ENCODE measurements at places on chromosomes 6 and 20.

GRCh38 chr6:14540276-14540675, 422.7 kb downstream of the CD83 start:
- no peak for DNase-seq

DNA sequence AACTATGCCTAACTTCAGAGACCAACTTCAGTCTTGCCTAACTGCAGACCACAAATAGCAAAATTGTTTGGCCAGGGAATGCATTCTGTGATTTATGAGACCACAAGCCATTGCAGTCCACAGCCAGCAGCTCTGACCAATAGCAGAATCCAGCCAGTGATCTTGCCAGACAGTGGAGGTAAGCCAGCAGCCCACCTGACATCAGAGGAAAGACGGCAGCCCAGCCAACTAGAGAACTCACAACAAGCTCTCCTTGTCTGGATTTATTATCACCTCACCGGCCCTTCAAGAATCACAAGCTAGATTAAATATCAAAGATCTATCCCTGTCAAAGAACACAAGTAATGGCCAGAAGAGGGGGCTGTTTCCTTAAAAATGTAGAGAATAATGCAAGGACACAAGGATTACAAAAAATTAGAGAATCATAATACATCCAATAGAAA, 66.5 kb upstream of the SLC35F1 start:
- DNase-seq = peak; percentile 53

- DNase-seq = no peak
Observed at GRCh38 chr6:22716721-22717120, 147.4 kb downstream of the HDGFL1 start.

- no peak for DNase-seq
Observed at GRCh38 chr20:36228770-36229169, 7.5 kb upstream of the AAR2 start.

DNA sequence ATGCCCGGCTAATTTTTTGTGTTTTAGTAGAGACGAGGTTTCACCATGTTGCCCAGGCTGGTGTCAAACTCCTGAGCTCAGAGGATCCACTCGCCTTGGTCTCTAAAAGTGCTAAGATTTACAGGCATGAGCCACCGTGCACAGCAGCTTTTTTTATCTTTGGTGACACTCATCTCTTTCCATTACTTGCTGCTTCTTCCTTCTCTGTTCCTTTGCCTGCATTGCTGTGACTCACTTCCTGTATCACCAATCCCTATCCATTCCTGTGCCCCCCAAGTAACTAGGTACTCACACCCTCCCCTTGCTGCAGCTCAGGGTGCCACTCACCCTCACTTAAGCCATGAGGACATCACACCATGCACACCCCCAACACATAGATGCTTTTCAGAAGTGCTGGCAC, 24.6 kb downstream of the KHDC1L start:
- DNase-seq = peak; percentile 48

DNA sequence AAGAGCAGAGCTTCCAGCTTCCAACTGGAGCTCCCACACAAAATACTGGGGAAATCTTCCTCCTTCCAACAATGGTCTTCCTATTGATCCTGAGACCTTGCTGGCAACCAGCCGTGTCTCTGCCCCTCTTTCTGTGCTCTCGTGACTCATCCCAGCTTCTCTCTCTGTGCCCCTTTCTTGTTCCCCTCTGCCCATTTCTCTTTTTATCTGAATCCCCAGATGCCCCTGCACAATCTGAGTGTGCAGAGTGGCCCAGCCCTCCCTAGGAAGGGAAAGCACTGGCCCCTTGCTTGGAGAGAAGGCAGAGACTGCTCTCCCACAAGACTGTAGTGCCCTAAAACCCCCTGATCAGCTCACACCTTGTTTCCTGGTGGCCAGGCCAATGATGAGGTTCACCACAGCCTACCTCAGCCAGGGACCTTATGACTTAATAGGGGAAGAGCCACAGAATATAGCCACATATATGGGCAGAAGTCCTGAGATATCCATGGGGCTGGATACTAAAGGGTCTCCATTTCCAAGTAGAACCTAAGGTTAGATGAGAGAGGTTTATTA, 23.1 kb upstream of the MAS1L start:
- no peak for DNase-seq

GRCh38 chr20:19668418-19668817, 89.6 kb upstream of the RIN2 start:
- DNase-seq = no peak

- DNase-seq = no peak
Observed at GRCh38 chr6:30202366-30202765, 10.8 kb downstream of the TRIM26 start.

DNA sequence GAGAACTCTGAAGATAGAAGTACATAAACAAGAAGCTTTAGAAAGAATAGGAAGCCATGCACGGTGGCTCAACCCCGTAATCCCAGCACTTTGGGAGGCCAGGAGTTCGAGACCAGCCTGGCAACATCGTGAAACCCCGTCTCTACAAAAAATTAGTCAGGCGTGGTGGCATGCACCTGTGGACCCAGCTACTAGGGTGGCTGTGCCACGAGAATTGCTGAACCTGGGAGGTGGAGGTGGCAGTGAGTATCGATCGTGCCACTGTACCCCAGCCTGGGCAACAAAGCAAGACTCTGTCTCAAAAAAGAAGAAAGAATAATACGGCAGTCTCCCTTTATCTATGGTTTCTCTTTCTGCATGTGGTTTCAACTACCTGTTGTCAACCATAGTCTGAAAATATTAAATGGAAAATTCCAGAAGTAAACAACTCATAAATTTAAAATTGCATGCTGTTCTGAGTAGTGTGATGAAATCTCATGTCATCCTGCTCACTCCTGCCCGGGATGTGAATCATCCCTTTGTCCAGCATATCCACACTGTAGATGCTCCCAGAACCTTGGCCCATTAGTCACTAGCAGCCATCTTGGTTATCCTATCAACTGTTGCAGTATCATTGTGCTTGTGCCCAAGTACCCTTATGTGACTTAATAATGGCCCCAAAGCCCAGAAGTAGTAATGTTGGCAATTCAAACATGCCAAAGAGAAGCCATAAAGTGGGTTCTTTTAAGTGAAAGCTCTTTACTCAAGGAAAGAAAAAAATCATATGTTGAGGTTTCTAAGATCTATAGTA, 22.1 kb downstream of the DEK start:
- DNase-seq = peak; percentile 93

DNA sequence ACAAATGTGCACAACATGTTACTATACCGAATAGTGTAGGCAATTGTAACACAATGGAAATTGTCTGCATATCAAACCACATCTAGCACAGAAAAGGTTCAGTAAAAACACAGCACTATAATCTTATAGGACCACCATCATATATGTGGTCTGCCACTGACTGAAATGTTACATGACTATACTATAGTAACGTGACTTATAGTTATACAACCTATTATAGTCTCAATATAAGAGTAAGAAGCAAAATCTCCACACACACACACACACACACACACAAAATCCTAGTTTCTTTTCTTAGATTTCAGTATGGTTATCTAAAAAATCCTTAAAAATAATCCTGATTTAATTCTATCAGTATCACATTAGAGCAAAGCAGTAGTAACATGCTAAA, 164.6 kb downstream of the RALGAPA2 start:
- no peak for DNase-seq

- DNase-seq = peak; percentile 50
Observed at GRCh38 chr20:11041396-11041795, 367.6 kb upstream of the JAG1 start.

DNA sequence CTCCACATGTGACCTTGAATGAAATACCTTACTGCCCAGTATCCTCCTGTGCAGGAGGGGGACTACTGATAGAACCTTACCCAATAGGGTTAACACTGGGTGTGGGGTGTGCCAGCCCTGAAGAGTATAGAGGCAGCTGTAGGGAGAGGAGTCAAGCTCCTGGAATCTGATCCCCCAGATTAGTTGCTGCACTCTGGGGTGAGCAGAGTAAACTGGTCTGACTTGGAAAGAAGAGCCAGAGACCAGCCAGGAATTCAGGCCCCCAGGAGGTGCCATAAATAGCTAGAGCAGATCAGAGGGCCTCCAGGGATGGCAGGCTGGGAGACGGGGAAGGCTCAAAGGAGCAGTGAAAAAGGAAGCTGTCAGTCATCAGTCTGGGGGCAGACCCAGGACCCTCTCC, 3.5 kb upstream of the APOBEC2 start:
- DNase-seq = peak; percentile 35

DNA sequence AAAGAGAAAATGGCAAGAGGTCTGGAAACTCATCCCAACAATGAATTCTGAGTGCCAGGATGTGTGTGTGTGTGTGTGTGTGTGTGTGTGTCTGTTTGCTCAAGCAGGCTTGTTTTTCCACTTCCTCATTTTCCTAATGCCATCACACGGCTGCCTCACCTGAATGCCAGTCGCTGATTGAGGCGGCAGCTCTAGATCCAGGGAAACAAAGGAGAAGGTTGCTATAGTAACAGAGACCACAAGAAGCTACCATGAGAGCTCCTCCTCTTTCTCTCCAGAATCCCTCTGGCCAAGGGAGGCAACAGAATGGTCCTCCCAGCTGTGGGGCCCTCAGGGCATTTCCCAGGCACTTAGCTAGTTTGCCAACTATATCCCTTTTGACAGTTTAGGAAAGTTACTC, 241.1 kb upstream of the TSHZ2 start:
- DNase-seq = no peak

- peak; percentile 45 for DNase-seq
Observed at GRCh38 chr20:12012241-12013222, 94.8 kb downstream of the BTBD3 start.

DNA sequence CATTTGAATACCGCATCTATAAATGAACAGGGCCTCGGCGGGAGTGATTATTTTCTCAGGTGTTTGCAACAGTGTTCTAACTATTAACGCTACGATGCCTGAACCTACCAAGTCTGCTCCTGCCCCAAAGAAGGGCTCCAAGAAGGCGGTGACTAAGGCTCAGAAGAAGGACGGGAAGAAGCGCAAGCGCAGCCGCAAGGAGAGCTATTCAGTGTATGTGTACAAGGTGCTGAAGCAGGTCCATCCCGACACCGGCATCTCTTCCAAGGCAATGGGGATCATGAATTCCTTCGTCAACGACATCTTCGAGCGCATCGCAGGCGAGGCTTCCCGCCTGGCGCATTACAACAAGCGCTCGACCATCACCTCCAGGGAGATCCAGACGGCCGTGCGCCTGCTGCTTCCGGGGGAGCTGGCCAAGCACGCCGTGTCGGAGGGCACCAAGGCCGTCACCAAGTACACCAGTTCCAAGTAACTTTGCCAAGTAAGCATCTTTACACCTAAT, 70.9 kb downstream of the HFE start:
- DNase-seq = peak; percentile 98

DNA sequence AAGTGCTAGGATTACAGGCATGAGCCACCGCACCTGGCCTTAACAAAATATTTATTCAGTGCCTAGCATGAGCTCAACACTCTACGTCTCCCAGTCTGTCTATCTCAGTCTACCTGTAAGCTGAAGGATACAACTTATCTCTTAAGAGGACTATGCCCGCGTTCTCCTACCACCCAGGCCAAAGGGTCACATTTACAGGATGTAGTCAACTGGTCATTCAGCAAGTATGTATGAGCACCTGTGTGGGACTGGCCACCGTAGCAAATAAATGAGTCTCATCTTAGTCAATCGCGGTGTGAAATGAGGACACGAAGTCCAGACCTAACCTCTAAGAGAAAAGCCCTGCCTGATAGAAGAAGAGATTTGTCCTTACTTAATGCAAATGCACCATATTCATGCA, 49.9 kb downstream of the MUC22 start:
- DNase-seq = no peak

GRCh38 chr20:57584768-57585461, 24.0 kb downstream of the PCK1 start:
- DNase-seq = no peak

GRCh38 chr20:63891061-63892002, 3.6 kb upstream of the DNAJC5 start:
- no peak for DNase-seq

DNA sequence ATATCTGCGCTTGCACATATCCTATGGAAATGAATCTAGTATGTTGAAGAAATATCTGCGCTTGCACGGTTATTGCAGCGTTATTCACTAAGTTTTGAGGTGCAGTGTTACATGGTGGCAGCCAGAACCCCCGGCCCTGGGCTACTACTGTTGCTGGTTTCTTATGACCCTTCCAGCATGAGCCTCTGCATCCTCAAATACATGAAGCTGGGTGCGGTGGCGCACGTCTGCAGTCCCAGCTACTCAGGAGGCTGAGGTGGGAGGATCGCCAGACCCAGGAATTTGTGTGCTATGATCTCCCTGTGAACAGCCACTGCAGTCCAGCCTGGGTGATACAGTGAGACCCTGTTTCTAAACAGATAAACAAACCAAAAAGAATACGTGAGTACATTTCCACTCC, 9.3 kb upstream of the CEBPB start:
- DNase-seq = no peak

- DNase-seq = no peak
Observed at GRCh38 chr20:62537649-62538292, 62.0 kb upstream of the GATA5 start.

- no peak for DNase-seq
Observed at GRCh38 chr6:137177611-137178010, 4.2 kb upstream of the IL22RA2 start.

GRCh38 chr6:100617633-100618350, 153.1 kb upstream of the SIM1 start:
- peak; percentile 73 for DNase-seq

- peak; percentile 30 for DNase-seq
Observed at GRCh38 chr20:24795436-24795835, 153.6 kb upstream of the CST7 start.

- no peak for DNase-seq
Observed at GRCh38 chr6:6932968-6933367, 174.8 kb upstream of the RREB1 start.

DNA sequence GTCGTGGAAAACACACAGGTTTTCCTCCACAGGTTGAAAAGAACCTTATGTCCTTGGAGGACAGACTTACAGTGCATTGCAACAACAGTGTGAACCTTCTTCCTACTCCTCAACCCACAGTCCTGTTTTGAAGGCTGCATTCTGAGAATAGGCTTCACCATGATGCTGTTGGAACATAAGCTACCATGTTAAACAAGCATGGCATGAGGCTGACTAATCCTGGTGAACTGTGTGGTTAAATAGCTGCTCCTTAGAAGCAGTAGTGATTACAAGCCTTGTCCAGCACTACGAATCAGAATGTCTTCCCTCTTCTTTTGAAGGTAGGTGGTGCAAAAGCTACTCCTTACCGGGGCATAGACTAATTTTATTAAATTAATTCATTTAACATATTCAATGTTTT, 368.5 kb upstream of the EPHA7 start:
- DNase-seq = no peak

- peak; percentile 98 for DNase-seq
Observed at GRCh38 chr6:32968093-32968866, at the start of gene BRD2. TSS of gene BRD2 (plus strand) at chr6:32968594. CDS start at chr6:32972899, 4,305 bp downstream.

- peak; percentile 9 for DNase-seq
Observed at GRCh38 chr6:163170294-163170883, 244.1 kb upstream of the QKI start.

- DNase-seq = no peak
Observed at GRCh38 chr6:36733300-36733699, 35.7 kb downstream of the RAB44 start.

- no peak for DNase-seq
Observed at GRCh38 chr6:146948790-146949342, 255.4 kb upstream of the STXBP5 start.

- no peak for DNase-seq
Observed at GRCh38 chr6:167221400-167222201, 63.8 kb upstream of the GPR31 start.

- no peak for DNase-seq
Observed at GRCh38 chr6:45098256-45098655, 229.9 kb upstream of the RUNX2 start.
